ENCODE measurements at places on chromosomes 16 and 17.

GRCh38 chr17:83089328-83090132, 10.1 kb downstream of the METRNL start:
- DNase-seq = no peak

- DNase-seq = no peak
Observed at GRCh38 chr16:67397036-67397801, 3.9 kb upstream of the TPPP3 start.

- no peak for DNase-seq
Observed at GRCh38 chr17:41012326-41013120, 3.6 kb upstream of the KRTAP3-1 start.

DNA sequence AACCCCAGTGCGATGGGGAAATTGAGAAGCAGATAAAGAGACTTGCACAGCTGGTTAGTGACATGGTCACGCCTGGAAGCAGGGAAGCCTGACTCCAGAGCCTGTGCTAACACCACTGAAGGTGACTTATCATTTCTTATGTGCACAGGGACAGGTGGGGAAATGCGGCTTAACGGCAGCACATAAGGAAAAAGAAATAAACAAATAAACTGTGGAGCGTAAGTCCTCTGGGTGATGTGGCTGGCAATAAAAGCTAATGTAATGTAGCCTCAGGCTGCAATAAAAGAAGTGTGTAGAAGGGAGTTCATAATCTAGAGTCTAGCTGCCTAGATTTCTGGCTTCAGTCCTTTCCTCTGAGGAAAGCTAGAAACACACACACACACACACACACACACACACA, 10.6 kb downstream of the CDH11 start:
- no peak for DNase-seq

- no peak for DNase-seq
Observed at GRCh38 chr17:12395733-12396354, 269.8 kb upstream of the MYOCD start.

- DNase-seq = no peak
Observed at GRCh38 chr17:17568772-17569195, 22.7 kb downstream of the PEMT start.

- no peak for DNase-seq
Observed at GRCh38 chr16:84916850-84917249, 94.5 kb downstream of the ZDHHC7 start.

GRCh38 chr17:73301369-73301768, 10.4 kb downstream of the CDC42EP4 start:
- DNase-seq = no peak
